AG04449 (cell line): ENCODE measurements at places on chromosomes 13 and 19.

DNA sequence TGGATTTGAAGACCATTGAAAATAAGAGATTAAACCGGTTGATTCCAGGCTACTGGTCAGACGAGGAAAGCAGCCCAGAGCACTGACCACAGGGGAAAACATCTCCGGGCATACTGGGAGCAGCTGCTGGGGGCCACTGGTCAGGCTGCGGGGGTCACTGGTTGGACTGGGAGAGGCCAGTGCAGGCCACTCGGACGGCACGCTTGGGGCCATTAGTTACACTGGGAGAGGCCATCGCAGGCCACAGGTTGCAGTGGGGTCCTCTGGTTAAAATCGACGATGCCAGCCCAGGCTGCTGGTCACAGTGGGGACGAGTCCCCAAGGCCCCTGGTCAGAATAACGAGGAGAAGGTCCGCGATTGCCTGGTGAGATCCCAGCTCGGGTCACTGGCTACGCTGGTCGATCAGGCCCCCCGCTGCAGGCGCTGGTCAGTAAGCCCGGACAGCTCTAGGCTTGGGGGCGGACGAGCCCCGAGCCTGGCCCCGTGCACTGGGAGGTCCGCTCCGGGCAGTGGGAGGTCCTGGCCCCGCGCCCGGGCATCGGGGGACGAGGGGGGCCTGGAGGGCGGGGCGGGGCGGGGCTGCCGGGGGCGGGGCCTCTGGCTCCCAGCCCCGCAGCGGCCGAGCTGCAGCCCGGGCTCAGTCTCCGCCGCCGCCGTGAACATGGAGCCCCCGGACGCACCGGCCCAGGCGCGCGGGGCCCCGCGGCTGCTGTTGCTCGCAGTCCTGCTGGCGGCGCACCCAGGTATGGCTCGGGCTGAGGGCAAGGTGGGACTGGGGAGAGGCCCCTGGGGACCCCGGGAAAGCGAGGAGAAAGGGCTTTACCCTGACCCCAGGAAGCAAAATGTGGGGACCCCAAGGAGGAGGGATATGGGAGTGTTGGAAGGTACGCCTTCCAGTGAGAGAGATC is at the start of gene BCAM:
BCAM (plus strand) TSS at position 641 of the 909 bp plus-strand sequence; CDS start at position 663, 22 bp downstream.
- no peak for DNase-seq

DNA sequence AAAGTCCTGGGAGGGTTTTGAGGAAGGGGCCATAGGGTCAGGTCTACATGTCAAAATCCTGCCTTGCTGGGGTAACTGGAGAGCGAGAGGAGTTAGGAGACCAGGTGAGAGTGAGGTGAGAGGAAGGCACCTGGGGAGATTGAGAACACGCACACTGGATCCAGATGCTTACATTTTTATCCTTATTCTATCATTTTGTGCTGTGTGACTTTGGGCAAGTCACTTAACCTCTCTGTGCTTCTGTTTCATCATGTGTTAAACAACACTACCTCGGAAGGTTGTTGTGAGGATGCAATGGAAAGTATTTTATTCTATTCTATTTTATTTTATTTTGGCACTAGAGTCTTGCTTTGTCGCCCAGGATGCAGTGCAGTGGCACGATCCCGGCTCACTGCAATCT is 3.5 kb downstream of the C19orf81 start:
- DNase-seq: no peak

GRCh38 chr19:55454787-55455243 is 6.6 kb downstream of the ISOC2 start:
- no peak for DNase-seq

DNA sequence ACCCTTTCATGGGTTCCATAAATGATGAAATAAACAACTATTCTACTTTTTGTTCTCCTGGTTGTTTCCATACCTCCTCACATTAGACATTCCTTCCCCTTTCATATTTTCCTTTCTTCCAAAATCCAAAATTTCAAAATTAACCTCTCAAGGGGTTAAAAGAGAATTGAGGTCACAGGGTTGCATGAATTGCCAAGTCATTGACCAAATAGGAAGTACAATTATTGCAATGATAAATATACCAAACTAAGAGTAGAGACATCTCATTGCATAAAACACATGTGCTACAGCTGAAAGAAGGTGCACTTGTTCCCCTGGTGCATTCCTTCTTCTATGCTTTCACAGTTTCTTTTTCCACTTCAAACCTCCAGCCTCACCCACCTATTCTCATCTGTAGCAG is 136.1 kb downstream of the KCTD12 start:
- no peak for DNase-seq

DNA sequence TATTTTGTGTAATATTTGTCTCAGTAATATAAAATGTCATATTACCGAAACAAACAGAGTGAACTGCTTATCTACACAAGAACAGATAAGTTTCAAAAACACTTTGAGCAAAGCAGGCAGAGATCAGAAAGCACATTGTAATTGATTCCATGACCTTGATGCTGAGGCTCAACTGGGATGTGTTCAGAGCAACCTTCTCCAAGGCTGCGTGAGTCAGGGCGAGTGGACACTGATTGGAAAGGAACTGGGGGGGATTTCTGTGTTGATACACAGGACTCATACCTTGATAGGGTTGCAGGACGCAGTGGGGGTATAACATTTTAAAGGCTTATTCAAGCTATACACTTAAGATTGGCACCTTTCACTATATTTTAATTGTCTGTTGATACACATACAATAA is 1136.3 kb downstream of the UQCRFS1 start:
- DNase-seq: no peak

DNA sequence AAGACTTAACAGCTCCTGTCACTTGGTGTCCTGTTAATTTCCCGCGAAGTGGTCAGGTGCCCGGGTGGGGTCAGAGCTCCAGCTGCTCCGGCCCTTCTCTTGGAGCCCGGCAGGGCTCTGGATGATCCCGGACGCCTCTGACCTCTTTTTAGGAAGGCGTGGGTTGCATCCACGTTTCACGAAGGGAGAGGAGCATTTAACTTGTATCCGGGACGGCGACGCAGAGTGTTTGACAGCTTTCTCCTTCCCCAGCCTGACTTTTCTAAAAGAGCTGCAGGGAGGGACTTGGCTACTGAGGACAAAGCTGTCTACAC is 656 bp downstream of the ZNF155 start:
- DNase-seq: no peak

GRCh38 chr19:14516048-14516534 is 2.1 kb downstream of the DNAJB1 start:
- no peak for DNase-seq

- no peak for DNase-seq
Measured at GRCh38 chr13:21227917-21228316, 51.5 kb downstream of the MRPL57 start.

DNA sequence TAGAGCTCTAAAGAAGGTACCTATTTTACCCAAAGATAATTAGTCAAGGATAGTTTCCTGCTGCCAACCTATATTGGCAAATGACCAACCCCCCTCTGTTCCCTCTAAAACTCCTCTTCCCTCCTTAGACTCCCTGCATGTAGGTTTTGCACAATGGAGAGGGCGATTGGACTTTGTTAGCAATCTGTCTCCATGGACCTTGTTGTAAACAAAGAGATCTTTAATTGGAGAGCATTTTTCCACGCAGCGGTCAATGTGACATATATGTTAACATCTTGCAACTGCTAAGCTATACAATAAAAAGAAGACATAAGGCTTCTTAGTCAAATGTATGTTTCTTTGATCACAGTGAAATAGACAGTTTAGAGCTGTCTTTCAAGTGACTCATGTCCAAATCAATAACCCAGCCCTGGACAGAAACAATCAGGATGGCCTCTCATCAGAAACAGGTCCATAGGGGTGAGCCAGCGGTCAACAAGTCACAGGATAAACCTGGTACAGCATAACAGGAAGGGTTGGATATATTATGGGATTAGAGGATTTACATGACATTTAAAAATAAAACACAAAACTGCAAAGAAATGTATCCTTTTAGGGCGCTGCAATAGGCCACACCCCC is 69.7 kb upstream of the UBL3 start:
- no peak for DNase-seq

- DNase-seq: no peak
Measured at GRCh38 chr13:110808138-110808537, 94.6 kb downstream of the ING1 start.

- DNase-seq: no peak
Measured at GRCh38 chr13:25371875-25372283, at the start of gene ATP8A2. TSS of gene ATP8A2 (plus strand) at chr13:25371974. CDS start at chr13:25372213, 239 bp downstream.

GRCh38 chr13:62659365-62659764 is 1243.7 kb upstream of the PCDH20 start:
- no peak for DNase-seq

DNA sequence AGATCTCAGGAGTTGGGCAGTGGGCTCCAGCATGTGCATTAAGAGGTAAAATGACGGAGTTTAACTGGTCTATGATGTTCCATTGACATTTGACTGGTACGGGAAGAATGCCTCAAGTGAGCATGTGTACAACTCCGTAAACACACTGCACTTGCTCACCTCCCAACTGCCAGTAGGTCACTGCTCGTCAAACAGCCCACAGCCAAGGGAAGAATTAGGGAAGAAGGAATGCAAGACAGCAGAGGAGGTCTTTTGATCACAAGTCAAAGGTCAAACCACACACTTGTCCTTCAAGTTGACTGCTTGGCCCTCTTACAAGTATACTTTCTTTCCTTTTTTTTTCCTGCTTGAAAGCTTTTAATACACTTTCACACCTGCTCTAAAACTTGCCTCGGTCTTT is 236.7 kb downstream of the B3GLCT start:
- DNase-seq: no peak

- DNase-seq: no peak
Measured at GRCh38 chr13:96744367-96745331, 249.6 kb downstream of the OXGR1 start.

DNA sequence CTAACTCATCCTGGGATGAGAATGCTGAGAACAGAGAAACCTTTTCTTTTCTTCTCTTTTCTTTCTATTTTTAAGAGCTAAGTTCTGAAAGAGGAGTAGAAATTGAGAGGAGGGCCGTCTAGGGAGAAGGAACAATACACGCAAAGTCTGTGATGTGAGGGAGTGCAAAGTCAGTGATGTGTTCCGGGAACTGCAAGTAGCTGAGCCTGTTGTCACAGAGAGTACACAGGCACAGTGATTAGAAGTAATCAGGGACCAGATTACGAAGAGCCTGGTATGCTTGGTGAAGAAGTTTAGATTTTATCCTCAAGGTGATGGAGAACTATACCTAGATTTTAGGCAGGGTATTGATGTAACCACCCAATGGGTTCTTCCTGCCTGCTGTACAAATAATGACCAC is 32.0 kb upstream of the CXCL17 start:
- no peak for DNase-seq

GRCh38 chr13:103358255-103358932 is 292.2 kb upstream of the SLC10A2 start:
- no peak for DNase-seq

DNA sequence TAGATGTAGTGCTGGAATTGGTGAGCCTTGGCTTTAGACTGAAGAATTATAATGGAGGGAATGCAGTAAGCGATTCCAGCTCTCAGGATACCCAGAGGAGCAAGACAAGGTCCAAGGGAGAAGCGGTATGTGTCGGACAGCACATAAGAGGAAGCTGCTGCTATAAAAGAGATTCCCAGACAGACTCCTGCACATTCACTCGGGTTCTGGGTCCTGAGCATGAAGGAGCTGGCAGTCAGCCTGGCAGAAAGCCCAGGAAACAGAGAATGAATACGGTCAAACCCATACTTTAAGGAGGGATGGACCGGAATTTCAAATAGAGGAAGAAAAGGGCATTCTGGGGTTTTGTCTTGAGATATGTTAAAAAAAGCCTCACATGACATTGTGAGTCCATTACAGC is 308.3 kb downstream of the DNAJC15 start:
- DNase-seq: no peak

DNA sequence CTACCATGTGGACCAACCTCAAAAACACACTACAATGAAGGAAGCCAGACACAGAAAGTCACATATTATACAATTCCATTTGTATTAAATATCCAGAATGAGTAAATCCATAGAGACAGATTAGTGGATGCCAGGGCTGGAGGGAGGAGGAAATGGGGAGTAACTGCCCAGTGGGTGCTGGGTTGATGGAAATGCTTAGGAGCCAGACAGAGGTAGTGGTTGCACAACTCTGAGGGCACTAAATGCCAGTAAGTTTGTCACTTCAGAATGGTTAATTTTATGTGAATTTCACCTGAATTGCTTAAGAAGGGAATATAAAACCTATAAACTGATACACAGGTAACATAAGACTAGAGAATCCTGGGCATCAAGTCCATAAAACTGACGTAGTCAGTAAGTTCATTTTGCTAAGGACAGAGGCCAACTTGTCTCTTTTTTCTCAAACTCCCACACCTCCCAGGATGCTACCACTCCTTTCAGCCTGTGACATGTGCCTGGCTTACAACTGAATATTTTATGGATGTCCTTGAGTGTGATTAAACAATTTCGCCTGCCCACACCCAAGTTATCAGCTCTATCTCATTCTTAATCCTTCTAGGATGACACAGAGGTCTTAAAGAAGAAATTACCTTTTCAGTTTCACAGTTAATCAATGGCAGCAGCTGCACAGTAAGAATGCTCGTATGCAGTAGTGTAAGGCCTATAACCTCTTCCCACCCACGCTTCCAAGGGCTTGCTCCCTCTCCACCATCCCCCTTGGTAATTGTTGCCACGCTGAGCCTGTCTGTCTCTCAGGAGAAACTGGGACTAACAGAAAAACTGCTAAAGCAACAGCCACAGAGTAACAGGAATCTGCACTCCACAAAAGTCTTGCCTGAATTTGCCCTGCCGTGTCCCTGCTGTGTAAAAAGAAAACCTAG is 5.9 kb upstream of the MLNR start:
- no peak for DNase-seq

DNA sequence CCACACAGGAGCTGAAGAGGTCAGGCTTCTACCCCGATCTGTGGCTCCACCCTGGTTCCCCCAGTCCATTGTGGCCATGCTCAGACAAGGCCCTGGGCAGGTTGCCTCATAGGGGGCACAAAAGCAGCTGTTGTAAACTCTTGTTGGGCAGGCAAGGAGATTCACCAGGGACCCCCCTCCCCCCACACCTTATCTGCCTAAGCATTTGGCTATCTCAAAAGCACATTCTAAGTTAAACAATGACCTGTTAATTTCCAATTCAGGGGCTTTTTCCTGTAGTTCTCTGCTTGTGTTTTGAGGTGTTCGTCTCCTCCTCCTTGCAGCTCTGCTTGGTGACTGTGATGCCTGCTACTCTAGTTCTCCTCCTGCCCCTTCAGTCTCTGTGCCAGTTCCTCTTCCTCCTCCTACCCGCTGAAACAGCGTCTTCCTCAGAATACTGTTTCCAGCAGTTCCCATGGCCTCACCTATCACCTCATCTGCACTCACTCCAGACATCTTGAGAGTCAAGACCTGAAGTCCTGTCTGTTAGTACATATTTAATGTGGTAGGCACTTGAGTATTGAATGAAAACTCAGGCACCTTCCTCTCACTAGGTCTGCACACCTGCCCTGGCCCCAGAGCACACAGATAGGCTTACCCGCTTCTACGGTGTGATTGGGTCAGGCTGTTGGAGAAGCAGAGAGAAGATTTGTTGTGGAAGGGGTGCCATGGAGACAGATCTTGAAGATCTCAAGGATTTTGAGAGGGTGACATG is 31.7 kb downstream of the SPATA13 start:
- no peak for DNase-seq

GRCh38 chr19:4951656-4952055 is 17.3 kb upstream of the KDM4B start:
- no peak for DNase-seq

GRCh38 chr13:40401911-40402776 is 264.3 kb downstream of the FOXO1 start:
- peak; percentile 72 for DNase-seq

GRCh38 chr19:19540064-19540714 is 2.1 kb downstream of the CILP2 start:
- DNase-seq: no peak

GRCh38 chr13:44271031-44271455 is 102.6 kb upstream of the SERP2 start:
- no peak for DNase-seq

GRCh38 chr13:63024458-63024857 is 1608.8 kb upstream of the PCDH20 start:
- DNase-seq: no peak
